Upper lobe of right lung (tissue), 1 donor: ENCODE measurements at places on chromosomes 2 and 18.
A peak's percentile ranks its signal among the peaks of the same experiment; 100 is the strongest.

- H3K27me3 ChIP-seq, result no peaks in the 10 kb centered on the region
- no peak overlapping the region for H3K27ac ChIP-seq
These were observed 141.0 kb downstream of the MAP2 start for GRCh38 chr2:209564816-209565215.

- no peaks in the 10 kb centered on the region for H3K36me3 ChIP-seq
- H3K4me3 ChIP-seq, result no peak overlapping the region
- no peaks in the 10 kb centered on the region for H3K27me3 ChIP-seq
- H3K4me1 ChIP-seq, result peaks cover 36% of the 10 kb centered on the region
- no peak for DNase-seq
These were observed 44.4 kb downstream of the PTPN2 start for GRCh38 chr18:12839526-12840196.

GRCh38 chr2:230505162-230505561 is 89.2 kb downstream of the SP100 start:
- no peak overlapping the region for H3K27ac ChIP-seq
- H3K36me3 ChIP-seq, result peaks cover 79% of the 10 kb centered on the region
- no peaks in the 10 kb centered on the region for H3K27me3 ChIP-seq
- no peak for DNase-seq
- H3K4me1 ChIP-seq, result no peaks in the 10 kb centered on the region

- DNase-seq, result no peak
- H3K27ac ChIP-seq, result no peak overlapping the region
- no peaks in the 10 kb centered on the region for H3K4me1 ChIP-seq
- no peak overlapping the region for H3K4me3 ChIP-seq
These were observed 9.7 kb downstream of the ERMN start for GRCh38 chr2:157315901-157316300.

GRCh38 chr2:109355192-109355843 is 226.3 kb downstream of the SH3RF3 start:
- H3K27ac ChIP-seq, result no peak overlapping the region
- no peaks in the 10 kb centered on the region for H3K36me3 ChIP-seq
- H3K4me1 ChIP-seq, result peaks cover 17% of the 10 kb centered on the region
- no peak for DNase-seq

DNA sequence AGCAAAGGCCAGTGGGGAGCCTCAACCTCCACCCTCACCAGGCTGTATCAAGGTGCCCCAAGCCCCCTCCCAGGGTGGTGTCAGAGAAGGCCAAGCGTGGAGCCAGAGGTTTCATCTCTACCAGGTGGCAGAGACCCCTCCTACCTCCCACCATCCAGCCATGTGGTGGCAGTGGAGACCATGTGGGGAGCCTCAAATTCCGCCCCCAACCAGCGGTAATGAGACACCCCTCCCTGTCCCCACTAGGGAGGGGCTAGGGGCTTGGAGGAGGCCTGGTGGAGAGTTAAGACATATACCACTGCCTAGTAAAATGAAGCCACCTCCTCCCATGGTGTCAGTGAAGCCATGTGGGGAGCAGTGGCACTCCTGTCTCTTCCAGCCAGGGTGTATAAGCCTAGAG is 24.4 kb upstream of the YPEL5 start:
- H3K36me3 ChIP-seq, result no peaks in the 10 kb centered on the region
- H3K27ac ChIP-seq, result no peak overlapping the region
- DNase-seq, result no peak
- H3K4me1 ChIP-seq, result no peaks in the 10 kb centered on the region
- no peaks in the 10 kb centered on the region for H3K27me3 ChIP-seq

DNA sequence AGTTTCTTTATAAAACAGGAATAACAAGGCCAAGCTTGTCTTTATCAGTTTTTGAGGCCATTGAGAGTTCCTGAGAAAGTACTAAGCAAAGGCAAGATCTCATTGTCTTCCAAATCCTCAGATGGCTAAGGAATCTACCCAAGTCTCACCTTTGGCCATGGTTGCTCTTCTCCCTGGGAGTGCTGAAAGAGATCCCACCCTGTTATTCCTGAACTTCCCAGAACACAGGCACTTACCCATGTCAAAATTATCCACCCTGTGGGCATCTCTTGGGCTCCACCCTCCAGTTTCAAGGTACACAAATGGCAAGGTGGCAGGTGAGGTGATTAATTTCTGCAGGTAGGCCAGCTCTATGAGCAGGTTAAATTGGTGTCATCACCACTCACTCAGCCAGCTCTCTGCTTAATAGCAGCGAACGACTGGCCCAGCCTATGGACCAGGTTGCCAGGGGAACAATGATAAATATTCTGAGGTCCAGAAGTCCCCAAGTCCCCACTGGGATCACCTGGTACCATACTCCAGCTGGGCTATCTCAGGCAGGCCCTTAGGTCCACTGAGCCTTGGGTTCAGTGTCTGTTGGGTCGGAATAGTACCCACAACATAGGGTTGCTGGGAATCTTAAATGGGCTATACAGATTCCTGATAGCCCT is 2.3 kb upstream of the SPRED2 start:
- H3K4me3 ChIP-seq, result no peak overlapping the region
- H3K27me3 ChIP-seq, result no peaks in the 10 kb centered on the region
- no peaks in the 10 kb centered on the region for H3K36me3 ChIP-seq
- peaks cover 25% of the 10 kb centered on the region for H3K4me1 ChIP-seq

DNA sequence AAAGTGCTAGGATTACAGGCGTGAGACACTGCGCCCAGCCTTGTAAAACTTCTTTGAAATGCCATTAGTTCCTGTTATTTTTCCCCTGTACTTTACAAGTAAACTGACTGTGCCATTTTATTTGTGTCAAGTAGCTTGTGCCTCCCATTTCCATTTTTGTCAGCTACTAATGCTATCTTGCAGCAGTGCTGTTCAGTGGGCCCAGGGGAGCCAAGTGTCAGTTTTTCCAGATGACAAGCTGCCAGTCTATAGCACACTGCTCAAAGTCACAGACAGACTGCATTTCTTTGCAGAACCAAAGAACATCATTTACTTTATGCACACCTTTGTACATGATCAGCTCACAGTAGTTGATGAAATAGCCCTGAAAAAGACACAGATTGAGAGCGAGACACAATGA is 901.3 kb upstream of the CDH2 start:
- no peak overlapping the region for H3K4me3 ChIP-seq
- no peaks in the 10 kb centered on the region for H3K4me1 ChIP-seq
- no peak for DNase-seq
- no peaks in the 10 kb centered on the region for H3K27me3 ChIP-seq
- H3K36me3 ChIP-seq, result no peaks in the 10 kb centered on the region

- H3K36me3 ChIP-seq, result no peaks in the 10 kb centered on the region
- H3K27me3 ChIP-seq, result no peaks in the 10 kb centered on the region
- H3K4me3 ChIP-seq, result peak overlapping the region; percentile 70
These were observed 1.4 kb downstream of the DNMT3A start for GRCh38 chr2:25340181-25340921.

DNA sequence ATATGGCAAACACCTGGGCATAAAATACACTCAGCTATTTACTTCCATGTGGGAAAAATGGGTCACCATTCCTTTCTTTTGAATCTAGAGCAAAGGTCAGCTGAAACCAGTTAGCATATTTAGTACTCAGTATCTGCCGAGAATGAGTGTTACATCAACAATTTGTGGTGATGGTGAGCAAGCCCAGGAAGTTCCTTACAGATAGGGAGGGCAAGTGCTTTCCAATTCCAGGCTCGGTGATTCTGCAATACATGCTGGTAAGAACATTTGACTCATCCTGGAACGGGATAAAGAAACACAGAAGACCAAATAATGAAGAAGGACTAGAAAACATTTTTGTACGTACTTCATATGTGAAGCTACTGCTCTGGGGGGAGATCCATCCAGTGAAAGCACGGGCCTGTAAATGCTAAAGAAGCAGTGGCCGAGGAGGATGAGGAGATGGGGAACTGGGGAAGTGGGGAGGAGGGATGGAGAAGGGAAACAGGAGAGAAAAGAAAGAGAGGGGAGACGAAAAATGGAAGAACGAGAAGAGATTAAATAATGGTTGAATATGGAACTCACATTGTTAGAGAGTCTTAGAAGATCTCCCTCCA is 251.9 kb downstream of the TTC32 start:
- H3K4me3 ChIP-seq, result no peak overlapping the region
- no peak for DNase-seq
- no peaks in the 10 kb centered on the region for H3K36me3 ChIP-seq
- no peaks in the 10 kb centered on the region for H3K27me3 ChIP-seq
- H3K4me1 ChIP-seq, result no peaks in the 10 kb centered on the region

DNA sequence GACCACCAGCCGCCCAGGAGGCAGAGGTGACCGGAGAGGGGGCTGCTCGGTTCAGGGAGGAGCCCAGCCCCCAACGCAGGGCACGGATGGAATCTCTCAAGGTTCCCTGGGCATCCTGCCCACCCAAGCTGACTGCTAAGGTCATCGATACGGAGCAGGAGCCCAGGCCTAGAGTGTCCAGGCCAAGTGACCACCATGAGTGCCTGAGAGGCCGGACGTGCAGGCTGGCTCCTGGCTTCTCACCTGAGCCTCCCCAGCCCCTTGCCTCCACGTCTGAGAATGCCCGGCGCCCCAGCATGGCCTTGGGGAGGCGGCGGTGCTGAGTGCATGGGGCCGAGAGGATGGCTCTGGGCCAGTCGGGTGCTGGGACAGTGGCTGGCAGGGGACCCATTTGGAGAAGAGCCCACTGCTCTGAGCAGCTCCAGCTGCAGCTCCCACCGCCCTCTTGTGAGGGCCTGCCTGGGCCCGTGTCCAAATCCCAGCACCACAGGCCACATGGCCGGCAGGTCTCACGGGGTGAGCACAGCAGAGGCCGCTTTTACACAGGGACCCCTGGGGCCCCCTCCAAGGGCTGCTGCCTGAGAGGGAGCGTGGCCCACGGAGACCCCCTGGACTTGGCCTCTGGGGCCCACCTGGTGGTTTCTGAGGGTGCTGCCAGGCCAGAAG is 102.8 kb upstream of the CTDP1 start:
- H3K27ac ChIP-seq, result peak overlapping the region; percentile 47
- H3K27me3 ChIP-seq, result no peaks in the 10 kb centered on the region
- peak; percentile 71 for DNase-seq
- no peaks in the 10 kb centered on the region for H3K36me3 ChIP-seq

- peaks cover 39% of the 10 kb centered on the region for H3K36me3 ChIP-seq
- no peak overlapping the region for H3K4me3 ChIP-seq
- H3K27me3 ChIP-seq, result no peaks in the 10 kb centered on the region
- no peaks in the 10 kb centered on the region for H3K4me1 ChIP-seq
- peak; percentile 57 for DNase-seq
These were observed 11.4 kb upstream of the CNDP1 start for GRCh38 chr18:74522635-74523548.

- no peak overlapping the region for H3K27ac ChIP-seq
- DNase-seq, result no peak
These were observed 158.3 kb downstream of the EML6 start for GRCh38 chr2:54881759-54882158.

- no peak overlapping the region for H3K4me3 ChIP-seq
- no peaks in the 10 kb centered on the region for H3K36me3 ChIP-seq
- no peak overlapping the region for H3K27ac ChIP-seq
- no peak for DNase-seq
These were observed 1104.0 kb upstream of the PIK3C3 start for GRCh38 chr18:40851014-40851429.

DNA sequence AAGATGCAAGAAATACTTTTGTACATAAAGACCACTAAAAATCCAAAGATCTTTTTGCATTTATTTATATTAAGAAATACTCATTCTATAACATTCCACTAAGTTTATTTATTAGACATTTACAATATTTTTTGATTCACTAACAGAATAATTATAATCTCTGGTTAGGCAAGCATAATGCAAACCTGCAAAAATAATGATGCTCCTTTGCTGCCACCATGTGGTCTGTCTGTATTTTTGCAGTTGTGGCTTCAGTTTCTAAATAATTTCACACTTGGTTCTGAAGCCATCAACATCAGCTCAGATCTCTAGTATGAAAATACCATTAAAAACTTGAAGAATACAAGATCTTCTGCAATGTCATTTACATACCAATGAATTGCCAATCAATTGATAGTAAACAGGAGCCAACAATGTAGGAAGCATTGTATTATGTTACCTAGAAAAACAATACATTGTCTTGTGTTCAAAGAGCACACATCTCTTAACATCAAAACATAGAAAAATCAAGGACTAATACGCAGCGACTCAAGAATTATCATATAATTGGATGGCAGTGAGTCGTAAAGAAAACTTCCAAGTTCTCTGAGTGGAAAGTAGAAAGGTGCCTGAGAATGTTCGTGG is 28.8 kb upstream of the WDR75 start:
- no peak for DNase-seq
- H3K27ac ChIP-seq, result no peak overlapping the region
- no peaks in the 10 kb centered on the region for H3K4me1 ChIP-seq
- H3K27me3 ChIP-seq, result no peaks in the 10 kb centered on the region

DNA sequence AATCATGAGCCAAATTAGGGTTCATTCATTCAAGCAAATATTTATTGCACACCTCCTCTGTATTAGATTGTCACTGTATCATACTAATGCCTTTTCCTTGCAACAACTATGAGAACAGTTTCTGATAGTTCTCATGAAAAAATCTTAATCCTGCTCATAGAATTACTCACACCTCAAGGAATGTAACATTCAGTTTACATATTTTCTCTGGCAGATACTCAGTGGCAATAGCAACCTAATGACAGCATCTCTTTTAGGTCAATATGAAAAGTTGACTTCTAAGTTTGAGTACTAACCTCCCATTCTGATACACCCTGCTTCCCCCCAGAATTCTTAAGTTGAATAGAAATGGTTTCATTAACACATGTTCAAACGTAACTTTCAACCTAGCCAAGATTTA is 132.0 kb downstream of the VWC2L start:
- DNase-seq, result no peak
- no peaks in the 10 kb centered on the region for H3K36me3 ChIP-seq
- H3K4me1 ChIP-seq, result no peaks in the 10 kb centered on the region
- H3K4me3 ChIP-seq, result no peak overlapping the region
- H3K27ac ChIP-seq, result no peak overlapping the region
- H3K27me3 ChIP-seq, result no peaks in the 10 kb centered on the region

DNA sequence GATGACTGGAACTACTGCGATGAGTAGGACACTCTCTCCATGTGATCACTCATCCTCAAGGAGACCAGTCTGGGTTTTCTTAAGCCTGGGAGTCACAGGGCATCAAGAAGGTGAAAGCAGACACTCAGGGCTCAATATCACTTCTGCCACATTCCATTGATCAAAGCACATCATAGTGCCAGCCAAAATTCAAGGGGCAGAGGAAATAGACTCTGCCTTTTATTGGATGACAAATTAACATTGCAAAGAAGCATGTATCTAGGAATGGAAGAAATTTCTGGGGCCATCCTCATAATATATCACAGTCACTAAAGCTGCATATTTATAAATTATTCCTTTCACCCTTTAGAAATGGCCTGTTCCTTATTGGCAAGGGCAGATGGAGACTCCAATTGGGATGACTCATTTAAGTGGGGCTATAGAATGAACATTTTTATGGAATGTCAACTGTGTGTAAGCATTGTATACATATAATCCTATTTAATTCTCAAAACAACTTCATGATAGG is 114.8 kb upstream of the CDC42EP3 start:
- no peaks in the 10 kb centered on the region for H3K36me3 ChIP-seq
- H3K27me3 ChIP-seq, result no peaks in the 10 kb centered on the region
- H3K4me1 ChIP-seq, result peaks cover 9% of the 10 kb centered on the region
- DNase-seq, result no peak

DNA sequence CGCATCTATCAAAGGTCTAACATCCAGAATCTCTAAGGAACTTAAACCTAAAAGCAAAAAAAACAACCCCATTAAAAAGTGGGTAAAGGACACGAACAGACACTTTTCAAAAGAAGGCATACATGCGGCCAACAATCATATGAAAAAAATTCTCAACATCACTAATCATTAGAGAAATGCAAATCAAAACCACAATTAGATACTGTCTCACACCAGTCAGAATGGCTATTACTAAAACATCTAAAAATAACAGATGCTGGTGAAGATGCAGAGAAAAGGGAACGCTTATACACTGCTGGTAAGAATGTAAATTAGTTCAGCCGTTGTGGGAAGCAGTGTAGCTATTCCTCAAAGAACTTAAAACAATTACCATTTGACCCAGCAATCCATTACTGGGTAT is 38.0 kb downstream of the PPP3R1 start:
- no peak overlapping the region for H3K4me3 ChIP-seq
- no peak overlapping the region for H3K27ac ChIP-seq
- H3K36me3 ChIP-seq, result peaks cover 17% of the 10 kb centered on the region
- H3K4me1 ChIP-seq, result peaks cover 30% of the 10 kb centered on the region
- no peak for DNase-seq
